AG08395 (cell line): ENCODE measurements at places on chromosomes 16 and 17.

DNA sequence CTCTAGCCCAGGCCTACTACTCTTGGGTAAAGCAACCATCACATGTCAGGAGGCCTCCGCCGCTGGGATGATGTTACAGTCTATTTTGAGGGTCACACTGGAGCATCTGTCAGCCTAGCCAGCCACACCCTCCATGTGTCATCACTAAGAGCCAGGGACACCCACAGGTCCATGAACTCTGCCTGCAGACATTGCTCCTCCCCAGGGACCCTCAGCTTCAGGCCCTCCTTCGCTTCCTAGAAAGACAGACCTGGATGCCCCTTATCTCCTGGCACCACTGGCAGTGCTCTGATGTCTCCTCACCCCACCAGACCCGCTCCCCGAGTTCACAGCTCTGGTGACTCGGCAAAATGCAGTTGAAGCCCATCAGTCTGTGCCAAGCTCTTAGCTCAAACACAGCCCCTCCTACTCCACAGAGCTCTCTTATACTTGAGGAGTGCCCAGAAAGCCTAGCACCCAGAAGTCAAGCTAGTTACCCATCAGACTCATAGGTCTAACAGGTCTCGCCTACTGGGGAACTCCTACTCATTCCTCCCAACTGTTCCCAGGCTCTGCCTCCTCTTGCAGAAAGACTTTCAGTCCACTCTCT, 5.9 kb downstream of the RANBP10 start:
- peak; percentile 58 for DNase-seq

DNA sequence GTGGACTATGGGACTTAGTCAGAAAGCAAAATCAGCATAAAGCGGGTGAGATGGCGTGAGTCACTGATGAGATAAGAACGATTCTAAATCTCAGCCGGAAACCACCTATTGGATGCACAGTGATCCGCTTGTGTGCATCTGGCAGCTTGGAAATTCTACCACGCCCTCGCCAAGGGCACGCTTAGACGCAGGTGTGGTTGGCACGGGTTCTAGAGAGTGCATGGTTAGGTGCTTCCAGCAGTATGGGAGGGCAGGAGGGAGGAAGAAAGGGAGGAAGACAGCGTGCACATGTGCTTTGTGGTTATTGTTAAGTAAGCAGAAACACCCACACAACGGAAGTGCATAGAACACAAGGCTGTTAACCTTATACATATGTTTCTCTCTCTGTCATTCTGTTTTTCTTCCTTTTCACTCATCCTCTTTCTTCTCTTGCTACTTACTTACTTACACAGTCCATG, 374.0 kb upstream of the ASIC2 start:
- DNase-seq = no peak

GRCh38 chr17:70086516-70086915, 11.5 kb downstream of the KCNJ16 start:
- no peak for DNase-seq

DNA sequence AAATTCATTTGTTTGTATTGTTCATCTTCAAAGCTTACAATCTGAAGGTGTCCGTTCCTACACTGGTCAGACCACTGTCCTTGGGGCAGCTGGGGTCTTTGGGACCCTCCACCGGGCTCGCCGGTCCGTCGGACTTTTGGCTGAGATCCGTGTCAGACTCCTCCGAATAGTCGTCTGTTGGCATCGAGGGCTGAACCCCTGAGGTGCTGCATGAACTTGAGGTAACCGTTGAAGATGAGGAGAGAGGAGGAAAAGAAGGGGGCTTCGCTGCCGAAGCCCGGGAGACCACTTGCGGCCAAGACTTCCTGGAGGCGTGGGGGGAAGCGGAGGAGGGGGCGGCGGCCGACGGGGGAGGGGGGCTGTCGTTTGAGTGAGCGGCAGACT, 260.8 kb downstream of the ZFHX3 start:
- no peak for DNase-seq

DNA sequence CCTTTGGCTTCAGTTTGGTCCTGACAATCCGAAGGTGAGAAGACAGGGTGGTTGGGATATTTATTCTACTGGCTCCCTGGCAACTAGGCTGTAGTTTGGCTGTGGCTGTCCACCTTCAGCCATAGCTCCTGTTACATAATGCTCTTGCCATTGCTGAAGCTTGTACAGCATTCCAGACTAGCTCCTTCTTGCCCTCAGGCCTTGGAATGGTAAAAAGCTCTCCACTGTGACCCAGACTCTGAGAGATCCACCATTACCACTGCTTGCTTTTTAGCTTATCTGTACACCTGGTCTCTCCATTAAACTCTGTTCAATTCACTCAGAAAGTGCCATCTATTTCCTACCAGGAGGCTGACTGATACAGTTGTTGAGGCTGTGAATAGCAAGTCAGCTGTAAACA, 231.8 kb upstream of the MON1B start:
- no peak for DNase-seq

GRCh38 chr16:59907611-59908010, 1173.5 kb upstream of the GOT2 start:
- DNase-seq = no peak

GRCh38 chr17:34930283-34930682, 31.0 kb downstream of the CCT6B start:
- DNase-seq = no peak

DNA sequence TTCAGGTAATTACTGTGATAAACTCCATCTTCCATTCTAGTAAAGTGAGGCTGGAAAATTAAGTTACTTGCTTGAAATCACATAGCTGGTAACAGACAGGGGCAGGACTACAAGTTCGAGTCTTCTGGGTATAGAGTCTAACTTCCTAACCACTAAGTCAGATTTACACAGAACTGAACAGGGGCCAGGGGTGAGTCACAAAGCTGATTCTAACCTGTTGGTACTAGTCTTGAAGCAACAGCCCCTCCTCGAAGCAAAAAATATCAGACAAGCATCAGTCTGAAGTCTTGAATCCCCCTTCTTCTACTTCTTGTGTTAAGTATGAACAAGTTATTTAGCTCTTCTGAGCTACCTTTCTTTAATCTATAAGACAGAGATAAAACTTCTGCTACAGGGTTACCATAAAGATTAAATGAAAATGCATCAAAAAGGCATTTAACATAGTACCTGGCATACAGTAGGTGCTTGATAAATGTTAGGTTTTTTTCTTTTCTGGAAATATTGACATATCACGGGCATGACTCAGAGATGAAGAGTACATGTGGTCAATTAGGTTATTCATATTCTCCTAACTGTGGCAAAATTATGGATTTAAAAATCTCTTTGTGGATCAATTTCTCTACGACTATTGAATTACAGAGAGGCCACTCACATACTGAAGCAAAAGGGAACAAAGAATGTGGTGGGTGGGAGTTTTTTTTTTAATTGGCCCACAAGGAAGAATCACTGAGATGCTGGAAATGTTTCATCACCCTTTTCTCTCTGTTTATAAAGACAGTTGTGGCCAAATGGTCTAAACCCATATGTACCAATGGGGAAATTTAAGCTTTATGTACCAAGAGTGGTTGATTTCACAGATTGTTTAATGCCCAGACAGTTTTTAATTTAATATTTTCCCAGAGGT, 266.9 kb upstream of the DYNLRB2 start:
- peak; percentile 39 for DNase-seq

DNA sequence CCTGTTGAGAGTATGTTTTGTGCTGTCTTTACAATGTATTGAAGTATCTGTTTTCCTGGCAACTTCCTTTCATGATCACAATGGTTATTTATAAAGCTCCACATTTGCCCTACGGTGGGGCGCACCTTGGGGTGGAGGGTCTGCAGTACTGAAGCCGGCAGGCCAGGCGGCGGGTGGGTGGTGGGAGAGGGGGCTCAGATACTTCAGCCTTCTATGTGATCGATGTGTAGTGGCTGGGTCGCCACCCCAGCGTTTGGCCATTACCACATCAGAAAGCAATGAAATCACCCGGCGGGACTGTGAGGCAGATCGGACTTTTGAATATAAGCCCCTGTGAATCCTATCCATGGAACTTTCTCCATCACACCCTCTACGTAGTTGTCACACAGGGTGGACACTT, 196.6 kb downstream of the FOXL1 start:
- DNase-seq = no peak

- DNase-seq = no peak
These were observed 61.4 kb downstream of the ARHGAP17 start for GRCh38 chr16:24953721-24954120.

GRCh38 chr16:49548325-49548970, 174.8 kb downstream of the C16orf78 start:
- DNase-seq = no peak

GRCh38 chr17:41937970-41938954, 7.8 kb downstream of the ODAD4 start:
- no peak for DNase-seq

DNA sequence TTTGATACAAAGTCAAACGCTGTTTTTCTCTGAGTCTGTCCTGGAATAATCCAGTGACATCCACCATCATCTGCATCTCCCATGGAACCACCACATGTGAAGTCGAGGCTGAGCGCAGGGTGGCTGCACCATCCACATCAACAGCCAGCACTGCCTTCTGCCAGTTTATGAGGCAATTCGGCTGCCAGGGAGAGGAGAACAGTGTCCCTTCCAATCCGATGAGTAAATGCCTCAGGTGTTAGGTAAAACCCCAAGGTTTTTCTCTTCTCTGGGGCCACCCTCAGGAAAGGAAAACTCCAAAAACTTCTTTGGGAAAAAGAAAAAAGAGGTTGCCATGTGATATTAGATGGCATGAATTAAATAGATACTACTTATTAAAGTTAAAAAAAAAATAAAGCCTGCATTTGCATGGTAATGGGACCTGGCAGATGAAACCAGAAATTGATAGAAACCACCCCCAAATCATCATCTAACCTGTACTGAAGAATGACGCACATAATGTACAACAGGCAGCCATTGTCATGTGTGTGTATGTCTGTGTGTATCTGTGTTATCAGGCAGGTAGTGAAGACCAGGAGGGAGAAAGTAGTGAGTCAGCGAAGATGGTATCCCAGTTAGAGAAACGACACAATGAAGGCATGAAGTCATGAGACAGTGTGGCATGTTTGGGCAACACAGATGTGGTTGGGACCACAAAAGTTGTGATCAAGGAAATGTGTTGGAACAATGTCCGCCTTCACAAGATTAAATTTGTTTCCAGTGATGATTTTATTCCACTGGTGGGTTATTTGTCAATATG, 478.7 kb downstream of the CDH13 start:
- no peak for DNase-seq

- peak; percentile 96 for DNase-seq
These were observed 7.6 kb upstream of the PHKG2 start for GRCh38 chr16:30740364-30741251.

DNA sequence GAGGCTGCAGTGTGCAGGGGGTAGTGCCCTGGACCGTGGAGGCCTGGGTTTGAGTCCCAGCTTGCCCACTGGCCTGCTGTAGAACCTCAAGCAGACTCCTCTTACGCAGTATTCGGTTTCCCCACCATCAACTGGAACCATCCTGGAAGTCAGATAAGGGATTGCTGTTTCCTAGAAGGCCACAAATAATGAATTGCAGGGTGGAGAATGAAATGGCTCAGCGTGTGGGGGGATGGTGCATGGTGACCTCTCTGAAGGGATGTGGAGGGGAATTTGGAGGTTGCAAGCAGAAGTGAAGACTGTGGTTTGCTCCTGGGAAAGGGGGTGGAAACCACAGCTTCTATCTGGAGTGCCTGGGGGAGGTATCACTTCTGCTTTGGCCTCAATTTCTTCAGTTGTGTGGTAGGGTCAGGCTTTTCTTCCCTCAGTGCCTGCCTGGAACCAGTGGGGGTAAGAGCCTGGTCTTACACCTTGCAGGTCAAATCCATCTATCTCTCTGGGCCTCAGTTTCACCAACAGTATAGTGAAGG, 1.7 kb downstream of the ADGRG5 start:
- DNase-seq = no peak

GRCh38 chr16:3879887-3880564, 487 bp downstream of the CREBBP start:
- DNase-seq = peak; percentile 74

DNA sequence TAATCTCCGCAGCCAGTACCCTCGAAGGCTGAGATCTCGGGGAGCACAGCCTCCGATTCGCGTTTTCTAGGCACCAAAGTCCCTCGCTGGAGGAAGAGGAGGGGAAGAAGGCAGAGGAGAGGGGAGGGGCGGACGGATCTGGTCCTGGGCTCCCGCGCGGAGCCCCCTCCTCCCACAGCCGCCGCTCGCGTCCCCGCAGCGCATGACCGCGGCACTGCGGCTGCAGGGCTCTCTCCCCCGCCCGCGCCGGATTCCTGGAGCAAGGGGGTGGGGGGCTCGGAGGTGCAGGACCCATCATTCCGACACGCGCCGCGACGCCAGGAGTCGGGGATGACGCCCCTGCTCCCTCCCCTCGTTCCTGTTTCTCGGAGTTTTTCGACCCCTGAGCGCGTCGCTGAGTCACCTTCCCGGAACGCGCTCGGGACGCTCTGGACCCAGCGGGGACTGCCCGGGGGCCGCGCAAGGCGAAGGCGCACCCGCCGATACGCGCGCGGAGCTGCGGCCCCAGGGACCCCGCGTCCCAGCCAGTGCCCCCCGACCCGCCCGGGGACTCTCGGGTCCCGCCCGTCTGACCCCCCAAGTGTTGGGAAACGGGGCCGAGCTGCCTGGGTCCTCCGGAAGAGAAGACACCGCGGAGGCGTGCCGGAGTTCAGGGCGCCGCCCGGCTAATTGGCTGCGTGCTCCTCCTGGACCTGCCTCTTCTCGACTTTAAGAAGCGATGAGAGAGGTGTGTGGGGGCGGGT, 1.4 kb upstream of the SPHK1 start:
- peak; percentile 63 for DNase-seq

DNA sequence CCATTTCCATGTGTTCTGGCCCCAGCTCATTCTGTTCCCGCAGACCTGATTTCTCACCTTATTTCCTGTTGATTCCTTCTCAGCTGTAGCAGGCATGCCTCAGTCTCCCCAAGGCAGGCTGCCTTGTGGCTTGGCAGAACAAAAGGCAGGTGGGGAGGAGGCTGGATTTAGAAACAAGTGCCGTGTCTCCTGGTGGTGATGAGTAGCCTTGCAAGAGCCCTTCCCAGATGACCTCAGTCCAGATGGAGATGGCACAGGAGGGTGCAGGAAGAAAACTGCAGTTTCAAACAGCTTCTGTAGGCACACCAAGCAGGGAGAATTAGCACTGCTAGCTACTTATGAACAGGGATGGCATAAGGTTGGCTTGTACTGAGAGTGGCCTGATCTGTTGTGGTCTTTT, 64.6 kb downstream of the ARHGAP44 start:
- no peak for DNase-seq

GRCh38 chr17:55743103-55743679, 7.7 kb upstream of the PCTP start:
- no peak for DNase-seq

GRCh38 chr16:30920891-30921290, 2.5 kb upstream of the FBXL19 start:
- no peak for DNase-seq

GRCh38 chr16:67428146-67428731, 2.7 kb upstream of the HSD11B2 start:
- peak; percentile 73 for DNase-seq

DNA sequence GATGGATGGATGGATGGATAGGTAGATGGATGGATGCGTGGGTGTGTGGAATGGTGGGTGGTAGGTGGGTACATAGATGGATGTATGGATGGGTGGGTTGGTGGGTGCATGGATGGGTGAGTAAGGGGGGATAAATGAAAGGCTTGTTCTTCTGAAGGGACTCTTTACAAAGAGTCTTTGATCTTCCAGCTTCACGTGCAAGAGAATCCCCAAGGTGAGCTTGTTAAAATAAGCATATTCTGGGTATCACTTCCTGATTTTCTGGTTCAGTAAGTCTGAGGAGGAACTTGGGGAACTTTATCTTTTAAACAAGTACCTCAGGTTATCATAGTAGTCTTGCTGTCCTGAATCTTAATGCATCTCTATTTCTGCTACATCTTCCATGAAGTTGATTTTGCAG, 639.1 kb downstream of the MAF start:
- no peak for DNase-seq
